ENCODE measurements at places on chromosomes 1 and 21.

DNA sequence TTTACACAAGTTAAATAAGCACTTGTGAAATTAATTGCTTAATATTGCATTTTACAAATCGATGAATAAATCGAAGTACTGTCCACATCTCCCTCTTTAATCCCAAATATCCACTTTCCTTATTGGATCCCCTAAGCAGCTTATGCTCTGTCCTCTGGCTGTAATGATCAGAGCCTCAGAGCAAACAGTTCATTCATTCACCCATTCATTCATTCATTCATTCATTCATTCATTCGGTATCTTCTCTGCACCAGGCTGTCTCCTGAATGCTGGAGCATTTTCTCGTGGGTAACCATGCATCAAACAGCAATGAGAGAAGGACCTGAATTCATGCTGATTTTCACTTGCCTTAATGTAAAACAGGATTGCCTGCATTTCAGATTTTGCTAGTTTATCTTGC lies 69.5 kb upstream of the IGSF21 start:
- no peak for DNase-seq

DNA sequence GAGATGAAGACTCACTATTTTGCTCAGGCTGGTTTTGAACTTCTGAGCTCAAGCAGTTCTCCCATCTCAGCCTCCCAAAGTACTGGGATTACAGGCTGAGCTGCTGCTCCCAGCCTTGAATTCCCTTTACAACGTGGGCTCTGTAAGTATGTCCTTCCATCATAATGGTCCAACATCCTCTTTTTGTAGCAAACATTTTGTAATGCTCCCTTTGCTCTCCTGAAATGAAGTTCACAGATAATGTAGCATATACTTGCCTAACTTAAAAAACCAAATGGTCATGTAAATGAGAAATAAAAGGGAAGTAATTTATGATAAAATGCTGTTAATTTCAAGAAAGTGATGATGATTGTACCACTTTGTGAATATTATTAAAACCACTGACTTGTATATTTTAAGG lies 30.5 kb upstream of the THEM4 start:
- DNase-seq = no peak

GRCh38 chr1:181981821-181982220 lies 79.7 kb downstream of the ZNF648 start:
- no peak for DNase-seq

DNA sequence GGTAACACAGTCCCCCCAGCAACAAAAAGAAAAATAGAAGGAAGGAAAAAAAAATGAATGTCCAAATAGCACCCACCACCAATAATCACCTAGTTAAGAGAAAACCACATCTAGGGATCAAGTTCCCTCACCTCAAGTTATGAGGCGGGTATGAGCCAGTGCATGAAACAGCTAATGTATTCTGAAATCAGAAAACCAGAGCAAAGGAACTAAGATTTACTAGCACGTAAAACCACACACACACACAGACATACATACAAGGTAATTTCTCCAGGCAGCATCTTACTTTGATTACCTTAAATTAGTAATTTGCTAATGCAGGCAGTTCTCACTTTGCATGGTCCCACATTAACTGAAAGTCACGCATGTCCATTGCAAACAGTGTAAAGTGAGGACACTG lies 109.8 kb downstream of the HLCS start:
- DNase-seq = no peak

GRCh38 chr1:44619261-44619900 lies 54.9 kb downstream of the TMEM53 start:
- DNase-seq = no peak

DNA sequence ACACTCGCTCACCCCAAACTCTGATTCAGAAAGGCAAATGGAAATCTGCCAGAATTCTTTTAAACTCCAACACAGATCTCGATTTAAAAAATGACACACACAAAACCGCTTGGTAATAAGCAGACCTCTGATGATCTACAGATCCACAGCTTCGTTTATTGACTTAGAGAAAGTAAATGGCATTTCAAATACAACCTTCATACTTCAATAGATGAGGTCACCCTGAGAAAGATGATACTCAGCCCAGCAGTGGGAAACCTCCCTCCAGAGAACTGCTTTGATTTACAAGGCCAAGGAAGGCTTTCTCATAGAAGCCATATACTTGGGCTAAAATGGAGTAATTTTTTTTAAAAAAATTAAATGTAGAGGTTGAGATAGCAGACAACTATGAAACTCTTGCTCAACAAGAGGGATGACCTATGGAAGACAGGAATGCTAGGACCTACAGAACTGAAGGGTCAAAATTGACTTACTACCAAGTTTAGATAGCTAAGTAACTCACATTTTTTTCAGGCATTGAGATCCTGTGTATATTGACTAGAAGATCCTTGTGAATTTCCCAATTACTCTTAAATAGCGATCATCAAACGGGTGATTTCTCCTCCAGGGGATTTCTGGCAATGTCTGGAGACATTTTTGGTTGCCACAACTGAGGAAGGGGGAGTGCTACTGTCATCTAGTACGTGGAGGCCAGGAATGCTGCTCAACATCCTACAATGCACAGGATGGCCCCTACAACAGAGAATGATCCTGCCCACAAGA lies 143.9 kb downstream of the CLIC6 start:
- no peak for DNase-seq

DNA sequence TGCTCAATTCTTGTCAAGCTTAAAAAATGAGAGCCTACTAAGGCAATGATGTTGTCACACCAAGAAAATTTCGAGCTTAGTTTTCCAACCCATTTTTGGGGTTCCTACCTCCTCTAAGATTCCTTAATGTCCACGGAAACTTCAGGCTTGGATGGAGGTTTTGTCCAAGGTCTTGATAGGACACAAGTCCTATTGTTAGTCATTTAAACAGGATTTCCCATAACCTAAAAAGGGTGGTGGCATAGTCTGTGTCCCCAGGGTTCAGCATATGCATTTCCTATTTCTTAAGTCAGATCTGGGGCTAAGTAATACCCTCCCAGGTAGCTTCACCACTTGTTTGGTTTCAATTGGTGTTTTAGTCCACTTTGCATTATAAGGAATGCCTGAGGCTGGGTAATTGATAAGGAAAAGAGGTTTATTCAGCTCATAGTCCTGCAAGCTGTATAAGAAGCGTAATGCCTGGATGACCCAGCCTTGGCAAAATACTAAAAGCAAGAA lies 10.9 kb upstream of the PADI2 start:
- DNase-seq = no peak

DNA sequence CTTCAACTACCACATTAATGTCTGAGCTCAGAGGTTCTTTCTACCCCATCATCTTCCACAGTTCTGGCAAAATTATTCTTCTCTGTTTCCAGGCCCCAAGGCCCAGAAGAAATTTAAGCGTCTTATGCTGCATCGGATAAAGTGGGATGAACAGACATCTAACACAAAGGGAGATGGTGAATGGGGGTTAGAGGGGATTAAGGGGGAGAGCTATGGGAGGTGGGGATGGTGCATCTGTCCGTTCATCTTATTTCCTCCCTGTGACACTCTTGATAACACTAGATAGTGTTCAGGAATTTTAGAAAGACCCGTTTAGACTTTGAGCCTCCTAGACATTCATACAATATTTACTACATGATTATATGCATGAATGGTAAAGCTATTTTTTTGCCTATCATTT lies 17.6 kb upstream of the RPRD2 start:
- no peak for DNase-seq

DNA sequence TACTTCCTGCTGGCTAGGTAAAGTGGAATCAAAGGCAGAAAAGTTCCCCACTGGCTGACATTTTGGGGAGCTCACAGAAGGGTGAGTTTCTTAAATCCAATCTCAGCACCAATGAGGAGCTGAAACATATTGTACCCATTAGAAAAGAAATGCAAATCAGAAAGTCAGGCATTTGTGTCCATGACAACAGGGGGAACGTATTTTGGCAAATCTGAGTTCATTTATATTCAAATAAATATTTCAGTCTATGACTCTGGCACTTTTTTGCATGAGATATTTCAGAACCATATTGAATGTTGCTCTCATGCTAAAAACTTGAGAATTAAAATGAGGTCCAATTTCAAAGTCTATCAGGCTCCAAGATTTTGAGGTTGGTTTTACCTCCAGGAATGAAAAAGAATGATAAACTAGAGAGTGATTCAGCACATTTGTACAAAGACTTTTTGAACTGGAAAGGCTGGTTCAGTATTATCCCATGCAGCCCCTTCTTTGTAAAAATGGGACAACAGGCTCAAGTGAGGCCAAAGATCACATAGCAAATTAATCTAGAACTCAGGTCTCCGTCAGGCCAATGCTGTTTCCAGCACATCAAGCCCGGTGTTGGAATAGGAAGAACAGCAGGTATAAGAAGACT lies 202.2 kb downstream of the RRAGC start:
- DNase-seq = no peak

GRCh38 chr1:153805886-153806719 lies 30.9 kb downstream of the SLC27A3 start:
- DNase-seq = no peak

GRCh38 chr1:229001467-229002011 lies 266.3 kb downstream of the RHOU start:
- no peak for DNase-seq

DNA sequence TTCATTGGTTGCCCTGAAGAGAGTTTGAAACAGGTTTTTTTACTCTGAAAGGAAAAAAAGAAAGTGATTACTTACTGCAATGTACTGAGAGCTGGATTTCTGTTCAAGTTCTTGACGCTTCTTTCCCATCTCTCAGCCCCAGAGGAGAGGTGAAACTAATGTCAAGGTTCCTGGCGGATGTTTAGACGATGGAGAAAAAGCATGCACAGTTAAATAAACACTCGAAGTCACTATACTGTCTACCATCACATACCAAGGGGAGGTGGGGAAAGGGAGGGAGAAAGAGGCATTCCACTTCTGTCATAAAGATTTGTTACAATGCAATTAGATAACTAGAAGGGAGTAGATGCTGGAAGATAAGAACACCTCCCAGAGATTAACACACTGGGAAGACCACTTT lies 177.0 kb upstream of the TNR start:
- DNase-seq = no peak

- no peak for DNase-seq
Measured at GRCh38 chr1:98660940-98661543, 479 bp upstream of the SNX7 start.

DNA sequence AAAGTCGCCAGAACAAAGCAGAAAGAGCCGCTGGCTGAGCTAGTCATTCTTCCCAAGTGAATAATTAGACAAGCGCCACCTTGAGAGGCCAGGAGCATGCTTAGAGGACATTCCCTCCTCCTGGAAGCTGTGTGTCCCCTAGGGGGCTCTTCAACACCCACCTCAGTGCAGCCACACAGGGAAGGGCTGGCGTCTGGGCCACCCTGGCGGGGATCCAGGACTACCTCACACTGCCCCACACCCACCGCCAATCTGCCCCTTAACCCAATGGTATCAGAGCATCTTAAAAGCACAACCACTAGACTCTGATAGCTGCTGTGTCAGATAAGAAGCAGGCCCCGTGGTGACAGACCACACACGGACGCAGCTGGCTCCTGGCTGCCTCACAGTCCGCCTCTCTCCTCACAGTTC lies 24.9 kb downstream of the SETD4 start:
- DNase-seq = no peak

GRCh38 chr1:37169743-37170275 lies 135.5 kb upstream of the GRIK3 start:
- no peak for DNase-seq

DNA sequence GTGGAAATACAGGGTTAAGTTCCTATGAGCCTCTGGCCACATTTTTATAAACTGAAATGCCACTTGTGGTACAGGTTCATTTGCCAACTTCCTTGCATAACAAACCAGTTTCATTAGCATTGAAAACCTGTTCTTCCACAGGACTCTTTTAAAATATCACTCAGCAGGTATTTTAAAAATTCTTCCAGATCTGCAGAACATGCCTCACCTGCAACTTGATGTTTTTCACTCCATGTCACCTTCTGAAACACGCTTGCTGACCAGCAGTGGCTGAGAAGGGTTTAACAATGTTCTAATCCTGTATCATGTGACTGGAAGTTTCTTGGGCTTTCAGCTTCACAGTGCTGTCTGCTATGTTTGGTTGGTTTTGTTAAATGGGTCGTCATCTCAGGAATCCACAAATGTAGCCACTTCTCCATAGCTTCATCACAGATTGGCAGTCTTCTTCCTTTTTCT lies 17.6 kb upstream of the CBR3 start:
- DNase-seq = no peak

DNA sequence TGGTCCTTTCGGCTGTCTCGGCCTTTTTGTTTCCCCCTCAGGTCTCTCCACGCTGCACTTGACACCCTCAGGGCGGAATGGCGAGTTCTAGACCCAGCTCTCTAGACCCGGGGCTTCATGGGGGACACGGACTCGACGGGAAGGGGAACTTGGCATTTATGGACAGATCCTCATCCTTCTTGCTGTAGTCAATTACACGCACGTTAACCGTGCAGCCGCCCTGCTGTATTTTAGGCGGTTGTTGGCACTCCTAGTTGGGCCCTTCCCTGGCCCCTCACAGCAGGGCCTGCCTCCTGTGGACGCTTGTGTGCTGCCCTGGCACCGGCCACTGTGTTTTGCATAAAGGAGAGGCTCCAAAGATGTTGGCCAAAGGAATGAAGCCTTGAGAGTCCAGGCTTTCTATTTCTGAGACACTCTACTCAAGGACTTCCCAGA lies 558 bp upstream of the BTG3 start:
- no peak for DNase-seq

GRCh38 chr1:79151006-79151796 lies 144.7 kb upstream of the ADGRL4 start:
- DNase-seq = no peak

DNA sequence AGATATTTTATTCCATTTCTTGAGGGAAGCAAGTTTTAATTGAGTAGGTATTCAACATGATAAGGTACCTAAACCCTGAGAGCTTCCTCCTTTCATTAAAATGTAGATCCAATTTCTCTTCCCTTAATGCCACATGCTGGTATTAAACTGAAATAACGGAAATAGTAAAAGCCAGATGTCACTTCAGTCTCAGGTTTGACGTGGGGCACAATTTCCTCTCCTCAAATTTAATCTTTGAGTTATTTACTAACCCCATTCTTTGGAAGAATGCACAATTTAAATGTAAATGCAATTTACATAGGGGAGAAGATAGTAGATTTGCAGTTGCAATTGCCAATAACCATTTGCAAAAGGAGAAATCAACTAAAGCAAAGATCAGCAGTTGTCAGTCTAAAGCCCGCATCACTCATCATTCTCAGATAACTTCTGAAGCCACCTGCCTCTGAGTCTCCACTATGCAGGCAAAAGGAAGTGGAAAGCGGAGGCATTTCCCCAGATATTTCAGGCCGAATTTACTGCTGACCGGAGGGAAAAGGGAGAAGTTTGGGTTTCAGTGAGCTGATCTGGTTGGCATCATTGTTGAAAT lies 2.1 kb upstream of the LEMD1 start:
- no peak for DNase-seq

DNA sequence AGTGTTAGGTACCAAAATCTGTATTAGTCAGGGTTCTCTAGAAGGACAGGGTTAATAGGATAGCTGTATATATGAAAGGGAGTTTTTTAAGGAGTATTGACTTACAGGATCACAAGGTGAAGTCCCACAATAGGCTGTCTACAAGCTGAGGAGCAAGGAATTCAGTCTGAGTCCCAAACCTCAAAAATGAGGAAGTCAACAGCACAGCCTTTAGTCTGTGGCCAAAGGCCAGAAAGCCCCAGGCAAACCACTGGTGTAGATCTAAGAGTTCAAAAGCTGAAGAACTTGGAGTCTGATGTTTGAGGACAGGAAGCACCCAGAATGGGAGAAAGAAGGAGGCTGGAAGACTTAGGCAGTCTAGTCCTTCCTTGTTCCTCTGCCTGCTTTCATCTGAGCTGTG lies 487.5 kb upstream of the CHRM3 start:
- DNase-seq = no peak
